Vagina (tissue), 2 donors: ENCODE measurements at places on chromosomes 16 and 17. TPM values are rescaled to one million over a fixed set of nuclear protein-coding genes. Genes with fewer than 3 reads are reported as not detected.

- DNase-seq, result no peak
- peak overlapping the region; percentile 95 for H3K27ac ChIP-seq
- H3K36me3 ChIP-seq, result no peaks in the 10 kb centered on the region
- no peaks in the 10 kb centered on the region for H3K27me3 ChIP-seq
- H3K4me3 ChIP-seq, result no peak overlapping the region
- peaks cover 62% of the 10 kb centered on the region for H3K4me1 ChIP-seq
Measured at GRCh38 chr17:2060681-2061440, 6.0 kb downstream of the HIC1 start.

MSLN gene
- total RNA-seq, result not detected

SLC35G6 gene
- total RNA-seq, result not detected

DNA sequence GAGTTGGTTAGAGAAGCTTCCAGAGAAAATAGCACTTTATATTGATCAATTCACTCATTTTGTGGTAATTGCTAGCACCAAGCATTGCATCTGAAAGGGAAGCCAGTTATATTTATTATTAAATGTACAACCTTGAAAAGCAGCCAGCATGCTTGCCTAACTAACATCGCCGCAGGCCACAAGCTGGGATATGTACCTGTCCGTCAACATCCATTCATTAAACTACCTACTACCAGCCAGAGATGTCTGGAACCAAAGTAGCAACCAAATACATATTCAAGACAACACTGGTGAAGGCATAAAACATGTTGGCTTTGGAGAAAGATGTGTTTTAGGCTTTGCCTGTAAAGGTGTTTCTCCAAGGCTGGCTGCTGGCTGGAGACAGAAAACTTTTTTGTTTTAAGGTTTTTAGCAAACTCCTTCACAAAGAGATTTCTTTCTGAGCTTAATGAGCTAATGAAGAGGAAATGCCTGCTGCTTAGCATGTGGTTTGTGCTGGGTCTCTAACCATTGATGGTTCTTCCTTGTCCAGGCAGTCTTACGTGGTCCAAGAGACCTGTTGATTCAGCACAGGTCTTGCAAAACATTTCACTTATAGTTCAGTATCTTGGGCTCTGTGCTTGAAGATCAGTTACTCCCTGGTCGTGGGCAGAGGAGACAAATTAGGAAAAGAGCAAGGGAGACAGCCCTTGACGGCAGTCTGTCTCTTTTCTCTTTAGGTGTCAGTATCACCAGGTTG lies 3.1 kb downstream of the ITPRIPL2 start:
- peaks cover 84% of the 10 kb centered on the region for H3K4me1 ChIP-seq
- no peak for DNase-seq
- H3K36me3 ChIP-seq, result no peaks in the 10 kb centered on the region
- peak overlapping the region; percentile 94 for H3K27ac ChIP-seq
- H3K27me3 ChIP-seq, result no peaks in the 10 kb centered on the region
- peak overlapping the region; percentile 67 for H3K4me3 ChIP-seq

MTSS2 gene
- 102 TPM for total RNA-seq

DNA sequence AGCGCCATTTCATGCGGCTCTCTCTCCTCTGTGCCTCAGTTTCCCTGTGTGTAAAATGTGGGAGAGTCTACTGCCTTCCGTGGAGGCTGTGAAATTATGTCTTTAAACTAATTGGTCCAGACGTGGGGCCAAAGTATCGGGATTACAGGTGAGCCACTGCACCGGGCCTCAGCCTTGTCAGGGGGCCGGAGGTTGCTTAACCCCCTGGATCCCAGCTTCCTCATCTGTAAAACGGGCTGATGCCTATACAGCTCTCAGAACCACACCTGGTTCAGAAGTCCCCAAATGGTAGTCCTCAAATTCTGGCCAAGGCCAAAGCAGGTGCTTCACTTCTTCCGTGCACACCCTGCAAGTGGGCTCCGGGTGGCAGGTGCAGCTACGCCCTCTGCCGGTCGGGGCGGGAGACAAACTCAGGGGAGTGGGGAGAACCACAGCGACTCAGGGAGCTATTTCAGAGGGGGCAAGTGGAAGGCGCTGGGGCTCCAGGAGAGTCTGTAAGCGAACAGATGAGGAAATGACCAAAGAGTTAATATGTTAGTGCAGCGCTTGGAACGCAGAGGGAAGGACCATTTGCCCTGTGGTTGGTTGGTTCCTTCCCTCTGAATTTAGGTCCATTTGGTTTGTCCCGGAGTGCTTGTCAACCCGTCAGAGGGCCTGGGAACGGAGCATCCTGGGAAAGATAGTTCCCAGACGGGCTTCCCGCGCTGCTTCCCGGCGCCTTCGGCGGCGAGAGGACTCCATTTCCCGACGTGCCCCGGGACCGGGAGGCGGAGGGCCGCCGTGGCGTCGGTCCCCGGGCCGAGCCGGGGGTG lies at the start of gene MGRN1:
Gene MGRN1, plus strand, starts transcription at position 812 of the 812 bp plus-strand sequence. CDS start 135 bp downstream, outside the sequence.
- H3K4me1 ChIP-seq, result peaks cover 22% of the 10 kb centered on the region
- no peaks in the 10 kb centered on the region for H3K27me3 ChIP-seq
- H3K36me3 ChIP-seq, result no peaks in the 10 kb centered on the region
- DNase-seq, result peak; percentile 95

DNA sequence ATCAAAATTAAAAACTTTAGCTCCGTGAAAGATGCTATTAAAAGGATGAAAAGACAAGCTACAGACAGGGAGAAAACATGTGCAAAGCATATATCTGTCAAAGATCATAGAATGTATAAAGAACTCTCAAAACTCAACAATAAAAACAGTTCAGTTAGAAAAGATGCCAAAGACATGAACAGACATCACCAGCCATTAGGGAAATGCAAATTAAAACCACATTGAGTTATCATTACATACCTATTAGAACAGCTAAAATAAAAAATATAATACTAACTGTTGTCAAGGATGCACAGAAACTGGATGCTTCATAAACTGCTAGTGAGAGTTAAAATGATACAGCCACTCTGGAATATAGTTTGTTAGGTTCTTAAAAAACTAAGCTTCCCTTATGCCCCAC lies 58.8 kb downstream of the NFATC3 start:
- no peak overlapping the region for H3K4me3 ChIP-seq
- H3K36me3 ChIP-seq, result no peaks in the 10 kb centered on the region

SP2 gene
- 11.3 TPM for total RNA-seq

DNA sequence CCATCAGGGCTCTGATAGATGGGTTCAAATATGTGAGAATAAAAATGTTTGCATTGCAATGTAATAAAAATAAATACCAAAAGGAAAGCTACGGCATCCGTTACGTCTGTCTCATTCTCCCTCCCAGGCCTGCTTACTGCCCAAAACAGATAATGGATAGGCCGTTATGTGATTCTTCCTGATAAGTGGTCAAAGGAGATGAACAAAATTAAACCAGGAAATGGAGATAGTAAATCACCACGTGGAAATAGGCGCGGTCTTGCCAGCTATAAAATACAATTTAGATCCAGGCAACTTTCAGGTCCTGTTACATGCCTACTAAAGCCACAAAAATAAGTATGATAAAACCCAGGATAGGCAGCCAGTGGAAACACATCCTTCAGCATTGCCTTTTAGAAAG lies 49.5 kb upstream of the CCL1 start:
- no peaks in the 10 kb centered on the region for H3K36me3 ChIP-seq
- H3K4me3 ChIP-seq, result no peak overlapping the region
- no peak overlapping the region for H3K27ac ChIP-seq
- H3K27me3 ChIP-seq, result no peaks in the 10 kb centered on the region
- DNase-seq, result no peak
- no peaks in the 10 kb centered on the region for H3K4me1 ChIP-seq

- no peak overlapping the region for H3K27ac ChIP-seq
- no peaks in the 10 kb centered on the region for H3K27me3 ChIP-seq
- H3K4me3 ChIP-seq, result no peak overlapping the region
- H3K4me1 ChIP-seq, result peaks cover 23% of the 10 kb centered on the region
- H3K36me3 ChIP-seq, result no peaks in the 10 kb centered on the region
- DNase-seq, result no peak
Measured at GRCh38 chr17:41539979-41540701, 12.0 kb upstream of the KRT19 start.

GRCh38 chr17:19812407-19812806 lies 55.3 kb downstream of the ULK2 start:
- no peak overlapping the region for H3K27ac ChIP-seq
- H3K27me3 ChIP-seq, result no peaks in the 10 kb centered on the region
- no peaks in the 10 kb centered on the region for H3K36me3 ChIP-seq

DNA sequence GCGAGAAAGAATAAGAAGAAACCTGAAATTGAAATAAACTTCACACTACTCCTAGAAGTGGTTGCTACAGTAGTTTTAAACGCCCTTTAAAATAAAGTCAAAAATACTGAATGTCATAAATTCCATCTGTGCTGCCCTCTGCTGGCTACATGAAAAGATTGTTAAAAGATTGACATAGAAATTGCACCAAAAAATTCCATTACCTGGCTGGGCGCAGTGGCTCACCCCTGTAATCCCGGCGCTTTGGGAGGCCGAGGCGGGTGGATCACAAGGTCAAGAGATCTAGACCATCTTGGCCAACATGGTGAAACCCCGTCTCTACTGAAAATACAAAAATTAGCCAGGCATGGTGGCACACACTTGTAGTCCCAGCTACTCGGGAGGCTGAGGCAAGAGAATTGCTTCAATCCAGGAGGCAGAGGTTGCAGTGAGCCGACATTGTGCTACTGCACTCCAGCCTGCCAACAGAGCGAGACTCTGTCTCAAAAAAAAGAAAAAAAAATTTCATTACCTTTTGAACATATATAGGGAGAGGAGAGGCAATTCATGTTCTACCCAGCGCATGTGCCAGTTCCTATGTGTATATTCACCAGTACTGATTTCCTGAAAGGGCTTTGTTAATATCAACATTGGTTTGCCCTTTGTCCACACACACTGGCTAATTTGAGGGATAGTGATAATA lies 36.5 kb downstream of the CYTH1 start:
- no peaks in the 10 kb centered on the region for H3K27me3 ChIP-seq
- no peak for DNase-seq
- H3K4me1 ChIP-seq, result peaks cover 55% of the 10 kb centered on the region
- no peaks in the 10 kb centered on the region for H3K36me3 ChIP-seq

- peaks cover 7% of the 10 kb centered on the region for H3K4me1 ChIP-seq
- H3K27ac ChIP-seq, result no peak overlapping the region
- no peaks in the 10 kb centered on the region for H3K36me3 ChIP-seq
- no peak overlapping the region for H3K4me3 ChIP-seq
- DNase-seq, result no peak
- H3K27me3 ChIP-seq, result no peaks in the 10 kb centered on the region
Measured at GRCh38 chr17:49249292-49249794, 18.8 kb upstream of the PHOSPHO1 start.

MEOX1 gene
- 4.7 TPM for total RNA-seq

DNA sequence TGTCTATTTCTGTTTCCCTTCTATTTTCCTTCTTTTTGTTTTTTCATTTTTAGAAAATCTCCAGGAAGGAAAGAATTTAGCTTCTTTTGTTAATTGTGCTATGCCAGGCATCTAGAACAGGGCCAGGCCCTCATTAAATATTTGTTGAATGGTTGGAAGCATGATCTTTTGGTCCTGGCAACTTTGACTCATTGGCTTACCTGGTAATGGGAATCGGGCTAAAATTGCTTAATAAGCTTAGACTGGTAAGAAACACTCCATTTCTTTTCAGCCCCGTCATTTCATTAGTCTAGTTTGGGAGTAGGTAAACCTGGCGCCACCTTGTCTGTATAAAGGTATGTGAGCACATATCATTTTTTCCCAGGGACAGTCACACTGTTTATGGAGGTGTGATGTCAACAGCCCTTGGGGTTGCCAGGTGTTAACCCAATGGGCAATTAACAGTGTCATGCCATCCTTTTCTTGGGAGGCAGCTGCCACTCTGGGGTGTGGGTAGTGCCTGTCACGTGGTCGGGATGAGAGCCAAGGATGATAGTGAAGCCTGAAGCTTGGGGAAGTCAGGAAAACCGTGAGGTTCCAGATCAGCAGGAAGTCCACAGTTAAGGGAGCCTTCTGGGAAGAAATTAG lies 9.5 kb upstream of the NDEL1 start:
- no peaks in the 10 kb centered on the region for H3K36me3 ChIP-seq
- H3K27me3 ChIP-seq, result no peaks in the 10 kb centered on the region
- DNase-seq, result no peak

MMP15 gene
- 2.9 TPM for total RNA-seq

DNA sequence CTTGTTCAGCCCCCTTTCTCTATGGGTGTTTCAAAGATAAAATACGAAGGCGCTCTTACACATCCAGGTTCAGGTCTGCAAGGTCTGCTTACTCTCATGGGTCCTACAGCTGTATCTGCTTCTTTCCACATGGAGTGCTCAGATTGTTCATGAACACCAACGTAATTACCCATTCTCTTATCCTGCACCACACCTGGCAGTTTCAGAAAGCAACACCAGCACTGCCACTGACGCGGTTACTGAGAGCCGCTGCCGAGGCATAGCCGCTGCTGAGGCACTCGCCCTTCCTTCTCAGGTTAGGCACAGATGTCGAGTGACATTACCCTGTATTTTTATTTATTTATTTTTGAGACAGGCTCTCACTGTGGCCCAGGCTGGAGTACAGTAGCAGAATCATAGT lies 147.1 kb downstream of the RPTOR start:
- H3K4me3 ChIP-seq, result no peak overlapping the region
- H3K27me3 ChIP-seq, result no peaks in the 10 kb centered on the region
- peaks cover 16% of the 10 kb centered on the region for H3K4me1 ChIP-seq
- no peak for DNase-seq
- no peaks in the 10 kb centered on the region for H3K36me3 ChIP-seq
- no peak overlapping the region for H3K27ac ChIP-seq

CFAP97D1 gene
- total RNA-seq, result not detected

DNA sequence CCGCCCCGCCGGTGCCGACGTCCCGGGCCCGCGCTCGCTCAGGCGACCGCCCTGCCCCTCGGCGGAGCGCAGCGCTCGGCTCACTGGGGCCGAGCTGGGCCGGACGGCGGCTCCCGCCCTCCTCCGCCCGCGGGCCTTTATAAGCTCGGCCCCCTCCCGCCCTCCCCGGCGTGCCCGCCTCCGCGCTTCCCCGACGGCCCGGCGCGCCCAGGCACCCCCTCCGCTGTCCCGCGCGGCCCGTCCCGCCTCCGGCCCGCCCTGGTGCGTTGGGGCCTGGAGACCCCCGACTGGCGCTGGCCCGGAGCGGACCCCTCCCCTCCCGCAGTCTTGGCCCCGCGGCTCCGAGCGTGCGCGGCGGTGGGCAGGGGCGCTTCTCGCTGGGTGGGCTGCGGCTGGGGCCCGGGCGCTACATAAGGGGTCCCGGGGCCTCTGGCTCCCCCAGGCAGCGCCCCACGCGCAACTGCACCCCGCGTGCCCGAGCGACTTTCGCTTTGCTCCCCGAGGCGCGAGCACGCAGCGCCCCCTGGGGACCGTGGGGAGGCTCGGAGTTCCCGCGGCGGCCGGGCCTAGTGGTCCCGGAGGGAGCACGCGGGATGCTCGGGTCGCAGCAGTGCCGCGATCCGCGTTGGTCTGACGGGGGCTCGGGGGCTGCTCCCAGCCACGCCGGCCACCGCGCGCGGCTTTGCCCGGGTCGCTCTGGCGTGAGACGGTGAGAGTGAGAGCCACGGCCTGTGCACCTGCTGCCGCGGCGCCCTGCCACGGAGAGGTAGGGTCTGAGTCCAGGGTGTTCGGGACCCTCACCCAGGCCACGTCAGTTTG lies at the start of gene PIEZO1:
Gene PIEZO1, minus strand, starts transcription at position 115 of the 819 bp plus-strand sequence. CDS start 256 bp downstream, outside the sequence.
- H3K36me3 ChIP-seq, result no peaks in the 10 kb centered on the region
- DNase-seq, result no peak
- peaks cover 44% of the 10 kb centered on the region for H3K4me1 ChIP-seq
- peak within 1 kb of the TSS; percentile 96 for H3K27ac ChIP-seq

GRCh38 chr17:73747221-73748002 lies 103.2 kb upstream of the SDK2 start:
- H3K27ac ChIP-seq, result no peak overlapping the region
- DNase-seq, result no peak
- H3K27me3 ChIP-seq, result no peaks in the 10 kb centered on the region

GRCh38 chr17:48593840-48594537 lies 410 bp upstream of the HOXB5 start:
- DNase-seq, result no peak
- H3K27me3 ChIP-seq, result peaks cover 6% of the 10 kb centered on the region
- H3K27ac ChIP-seq, result no peak overlapping the region
- H3K36me3 ChIP-seq, result no peaks in the 10 kb centered on the region
- H3K4me3 ChIP-seq, result peak overlapping the region; percentile 11

ABCC12 gene
- not detected for total RNA-seq
